Forelimb muscle (tissue), 1 donor: ENCODE measurements at places on chromosomes 3 and 15.

- no peak for DNase-seq
Measured at GRCh38 chr3:150697646-150698045, 6.1 kb downstream of the ERICH6 start.

DNA sequence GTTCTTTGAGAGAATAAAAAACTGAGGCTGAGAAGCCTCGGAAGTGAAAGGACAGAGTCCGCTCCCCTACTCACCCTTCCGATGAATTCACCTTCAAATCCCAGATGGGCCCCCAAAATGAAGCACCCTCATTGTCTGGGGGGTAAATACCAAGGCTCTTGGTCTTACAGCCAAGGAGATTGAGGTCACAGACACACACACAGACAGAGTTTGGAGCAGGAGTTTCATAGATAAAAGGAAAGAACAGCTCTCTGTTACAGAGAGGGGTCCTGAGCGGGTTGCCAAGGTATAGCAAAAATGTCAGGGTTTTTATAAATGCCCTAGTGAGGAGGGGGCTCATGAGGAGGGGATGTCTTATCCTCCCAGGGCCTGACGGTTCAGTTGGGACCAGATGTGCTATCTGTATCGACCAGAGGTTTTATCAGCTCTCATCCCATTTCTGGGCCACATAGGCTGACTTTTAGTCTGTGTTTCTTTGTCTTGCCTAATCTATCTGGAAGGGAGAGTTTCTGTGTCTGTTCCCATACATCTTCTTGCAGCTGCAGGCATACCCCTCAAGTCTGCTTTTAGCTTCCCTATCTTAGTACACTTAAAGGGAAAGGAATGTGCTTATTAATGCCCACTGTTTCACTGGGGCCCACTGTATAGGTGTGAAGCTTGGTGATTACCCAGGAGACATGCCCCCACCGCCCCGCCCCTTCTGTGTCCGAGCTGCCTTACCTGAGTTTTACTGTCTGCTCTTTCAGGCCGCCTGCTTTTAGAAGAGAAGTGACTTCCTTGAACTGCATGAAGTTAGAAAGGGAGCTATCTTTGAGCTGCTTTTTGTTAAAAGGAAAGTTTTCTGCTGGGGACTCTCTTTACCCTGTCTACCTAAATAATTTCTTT is 66.8 kb upstream of the ATP11B start:
- DNase-seq, result no peak

- no peak for DNase-seq
Measured at GRCh38 chr3:126895178-126896066, 87.5 kb upstream of the PLXNA1 start.

- DNase-seq, result no peak
Measured at GRCh38 chr3:126993436-126993835, 10.5 kb downstream of the PLXNA1 start.

- no peak for DNase-seq
Measured at GRCh38 chr3:179967622-179968021, 69.1 kb downstream of the PEX5L start.

DNA sequence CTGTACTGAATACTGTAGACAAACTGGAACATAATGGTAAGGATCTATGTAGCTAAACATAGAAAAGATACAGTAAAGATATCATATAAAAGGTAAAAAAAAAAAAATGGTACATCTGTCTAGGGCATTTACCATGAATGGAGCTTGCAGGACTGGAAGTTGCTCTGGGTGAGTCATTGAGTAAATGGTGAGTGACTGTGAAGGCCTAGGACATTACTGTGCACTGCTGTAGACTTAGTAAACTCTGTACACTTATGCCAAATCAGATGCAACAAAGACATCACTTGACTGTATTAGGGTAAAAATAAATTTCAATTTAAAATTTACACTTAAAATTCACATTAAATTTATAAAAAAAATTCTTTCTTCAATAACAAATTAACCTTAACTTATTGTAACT is 281.3 kb upstream of the LMCD1 start:
- DNase-seq, result no peak

DNA sequence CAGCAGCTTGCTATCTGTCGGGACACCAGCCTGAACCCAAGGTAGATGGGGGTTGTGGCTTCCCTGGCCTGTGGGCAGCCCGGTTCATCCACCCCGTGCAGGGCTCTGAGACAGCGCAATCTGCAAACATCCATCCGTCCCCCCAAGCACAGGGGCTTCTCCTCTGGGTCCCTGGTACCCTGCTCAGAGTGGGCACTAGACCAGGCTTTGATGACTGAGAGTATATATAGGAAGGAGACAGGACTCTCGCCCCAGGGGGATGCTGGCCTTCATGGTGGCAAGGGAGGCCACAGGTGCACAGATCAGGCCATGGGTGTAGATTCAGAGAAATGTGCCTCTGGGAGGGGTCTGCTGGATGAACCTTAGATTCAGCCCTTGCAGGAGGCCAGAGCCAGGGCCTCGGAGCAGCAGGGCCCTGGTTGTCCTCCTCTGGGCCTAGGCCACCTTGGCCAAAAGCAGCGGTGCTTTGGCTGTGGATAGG is 40.3 kb downstream of the CFAP100 start:
- DNase-seq, result no peak

GRCh38 chr15:101132390-101133180 is 119.3 kb downstream of the CHSY1 start:
- no peak for DNase-seq

GRCh38 chr3:49133226-49133951 is 539 bp upstream of the LAMB2 start:
- DNase-seq, result peak; percentile 73

GRCh38 chr3:94065819-94066480 is 3.1 kb downstream of the NSUN3 start:
- no peak for DNase-seq

DNA sequence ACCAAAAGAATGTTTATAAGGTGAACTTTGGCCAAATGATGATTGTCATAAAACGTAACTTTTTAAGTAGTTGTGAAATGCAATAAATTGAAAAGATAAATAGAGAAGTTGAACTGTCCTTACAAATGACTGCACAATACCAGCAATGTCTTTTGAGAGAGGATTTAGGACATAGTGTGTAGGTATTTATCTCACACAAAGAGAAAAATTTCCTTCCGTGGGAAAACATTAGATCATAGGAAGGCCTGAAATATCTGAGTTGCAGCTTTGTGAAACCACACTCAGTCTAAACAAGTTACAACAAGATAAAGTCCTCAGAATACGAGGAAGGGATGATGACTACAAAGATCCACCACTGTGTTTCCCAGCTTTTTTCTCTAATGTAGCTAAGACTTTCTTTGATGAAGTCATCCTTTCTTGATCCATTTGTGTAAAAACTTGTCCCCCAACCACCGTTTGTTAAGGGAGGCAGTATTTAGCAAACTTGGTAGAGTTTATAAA is 16.0 kb downstream of the ROBO2 start:
- no peak for DNase-seq

- no peak for DNase-seq
Measured at GRCh38 chr3:160124224-160124623, 101.0 kb upstream of the C3orf80 start.

DNA sequence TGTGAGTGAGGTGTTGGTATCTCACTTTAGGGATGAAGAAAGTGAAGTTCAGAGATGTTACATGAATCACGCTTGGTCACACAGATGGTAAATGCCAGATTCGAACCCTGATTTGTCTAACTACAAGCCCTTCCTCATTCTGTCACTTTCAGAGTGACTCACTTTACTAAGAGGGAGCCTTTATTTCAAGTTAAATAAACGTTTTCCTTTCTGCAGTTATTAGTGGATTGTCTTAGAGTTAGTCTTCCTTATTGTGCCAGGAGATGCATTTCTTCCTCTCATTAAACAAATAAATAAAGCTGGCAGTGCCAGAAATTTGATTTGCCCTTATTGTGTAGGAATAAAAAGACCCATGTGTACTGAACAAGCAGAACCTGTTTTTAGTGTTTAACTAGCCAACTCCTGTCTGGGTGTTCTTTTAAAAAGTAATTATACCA is 162.5 kb downstream of the AKAP13 start:
- no peak for DNase-seq

DNA sequence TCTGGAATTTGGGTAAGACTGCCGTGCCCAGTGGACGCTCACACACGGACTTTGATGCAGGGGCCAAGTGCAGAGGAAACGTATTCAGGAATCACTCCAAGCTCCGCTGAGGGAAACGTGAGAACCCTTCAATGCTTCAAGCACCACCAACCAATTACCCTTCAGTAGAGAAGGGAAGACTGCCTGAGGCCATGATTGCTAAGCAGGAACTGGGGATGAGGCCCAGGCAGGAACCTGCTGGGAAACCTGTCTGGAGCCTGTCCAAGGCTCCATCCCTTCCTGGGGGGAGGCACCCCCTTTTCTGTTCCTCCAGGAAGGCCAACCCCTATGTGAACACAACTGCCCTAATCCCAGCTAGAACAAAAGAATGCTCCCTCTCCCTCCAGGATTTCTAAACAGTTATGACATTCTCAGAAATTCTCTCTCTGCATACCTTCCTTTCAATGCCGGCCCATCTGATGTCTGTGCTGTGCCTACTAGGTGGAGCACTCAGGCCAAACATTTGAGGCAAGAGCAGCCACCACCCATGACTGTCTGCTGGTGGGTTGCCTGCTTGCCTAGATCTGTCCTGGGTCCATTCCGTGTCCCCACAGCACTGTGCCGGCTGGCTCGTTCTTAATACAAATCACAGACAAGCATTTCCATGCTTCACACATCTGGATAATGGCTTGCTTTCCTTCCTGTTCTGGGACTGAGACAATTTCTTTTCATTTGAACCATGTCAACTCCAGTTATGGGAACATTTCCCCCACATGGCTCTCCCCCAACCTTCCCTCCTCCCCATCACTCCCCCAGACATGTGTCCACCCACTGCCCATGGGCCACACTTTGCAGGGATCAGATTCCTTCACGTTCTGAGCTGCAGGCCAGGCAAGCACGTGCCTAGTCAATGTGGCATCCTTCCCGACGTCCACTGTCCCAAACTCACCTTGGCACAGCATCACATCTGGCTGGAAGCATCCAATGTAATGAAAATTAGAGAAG is 149.4 kb downstream of the ADAMTS17 start:
- DNase-seq, result no peak

DNA sequence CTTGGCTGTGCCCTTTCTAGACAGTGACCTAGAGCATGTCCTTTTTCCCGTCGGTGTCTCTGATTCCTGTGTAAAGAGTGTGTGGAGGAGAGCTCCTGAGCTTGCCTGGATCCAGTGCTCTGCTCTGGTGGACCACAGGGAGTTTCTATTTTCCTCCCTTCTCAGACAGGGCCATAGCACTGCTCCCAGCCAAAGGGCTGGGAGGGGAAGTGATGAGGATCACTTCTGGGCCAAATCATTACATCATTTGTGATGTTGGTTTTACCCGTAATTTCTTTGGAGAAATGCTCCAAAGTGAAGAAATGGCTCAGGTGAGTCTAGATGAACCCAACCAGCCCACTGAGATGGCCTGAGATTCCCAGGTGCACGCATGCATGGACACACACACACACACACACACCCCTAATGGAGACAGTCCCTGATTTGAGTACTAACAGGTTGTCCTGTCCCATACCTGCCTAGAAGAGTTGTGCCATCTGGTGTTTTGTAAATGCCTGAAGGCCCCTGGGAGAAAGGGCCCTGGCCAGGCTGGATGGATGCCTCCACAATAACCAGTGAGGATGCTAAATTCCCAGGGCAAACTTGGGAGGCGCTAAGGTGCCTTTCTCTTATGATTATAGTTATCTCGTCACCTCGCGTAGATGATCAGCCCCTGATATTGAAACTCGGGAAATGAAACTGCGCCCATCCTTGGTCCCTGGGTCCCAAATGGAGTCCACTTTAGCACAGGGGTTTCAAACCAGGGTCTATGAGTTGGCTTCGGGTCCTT is 86.9 kb downstream of the ASB7 start:
- DNase-seq, result no peak

DNA sequence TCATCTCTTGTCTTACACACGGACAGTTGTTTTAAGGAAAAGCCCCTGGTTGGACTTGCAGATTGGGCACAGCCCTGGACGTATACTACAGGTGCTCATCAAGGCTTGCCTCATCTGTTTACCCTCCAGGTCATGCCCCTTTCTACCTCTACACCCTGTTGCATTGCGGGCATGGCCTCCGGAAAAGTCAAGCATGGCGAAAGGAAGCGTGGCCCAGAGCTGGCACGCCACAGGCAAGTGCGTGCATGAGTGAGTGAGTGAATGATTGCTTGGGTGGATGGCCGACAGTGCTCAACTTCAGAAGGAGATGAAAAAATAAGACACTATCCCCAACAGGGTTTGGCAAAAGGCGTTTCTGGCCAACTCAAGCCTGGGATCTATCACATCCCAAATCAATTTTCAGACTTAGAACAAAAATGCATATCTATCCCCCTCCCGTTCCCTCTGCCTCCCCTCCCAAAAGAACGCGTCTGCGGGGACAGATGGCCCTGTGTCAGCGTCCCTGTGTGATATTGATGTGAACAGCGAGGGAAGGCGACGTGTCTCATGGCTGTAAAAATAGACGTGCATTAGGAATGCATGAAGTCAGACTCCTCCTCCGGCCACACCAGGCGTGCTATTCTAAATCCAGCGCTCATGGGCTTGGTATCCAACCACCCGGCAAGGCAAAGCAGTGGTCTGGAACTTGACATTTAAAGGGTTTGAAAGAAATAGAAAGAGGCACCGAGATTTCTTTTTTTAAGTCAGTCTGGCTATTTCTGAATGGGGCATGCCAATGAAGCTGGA is 96.0 kb downstream of the RPLP1 start:
- DNase-seq, result no peak

- DNase-seq, result no peak
Measured at GRCh38 chr15:50251638-50252182, 13.8 kb downstream of the HDC start.

DNA sequence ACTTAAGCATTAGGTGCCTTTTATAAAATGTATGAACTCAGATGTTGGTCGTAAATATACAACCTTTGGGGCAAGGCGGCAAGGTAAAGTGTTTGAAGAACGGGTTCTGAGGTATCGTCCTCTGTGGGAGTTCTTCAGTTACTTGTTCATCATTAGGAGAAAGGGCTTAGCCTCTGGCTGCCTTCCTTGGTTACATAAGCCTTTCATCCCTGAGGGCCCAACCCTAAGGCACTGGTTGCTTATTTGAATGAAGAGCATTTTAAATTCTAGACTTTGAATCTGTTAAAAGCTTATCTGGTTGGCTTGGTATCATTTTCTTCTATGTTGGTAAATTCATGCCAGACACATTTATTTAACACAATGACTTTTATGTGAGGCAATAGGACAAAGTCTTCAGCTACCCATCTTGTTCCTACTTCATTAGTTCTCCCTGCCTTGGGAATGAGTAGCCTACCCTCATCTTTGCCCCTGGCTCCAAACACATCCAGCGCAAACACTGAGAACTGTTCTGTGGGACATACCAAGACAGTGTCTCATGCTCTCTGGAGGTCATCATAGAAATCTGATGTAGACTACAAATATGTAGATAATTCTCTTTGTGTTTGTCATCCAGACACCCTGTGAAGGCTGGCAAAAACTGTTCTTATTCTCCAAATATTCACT is 12.4 kb upstream of the CCDC80 start:
- no peak for DNase-seq

- DNase-seq, result peak; percentile 34
Measured at GRCh38 chr15:79380755-79381497, 51.2 kb upstream of the MINAR1 start.
